Posterior cingulate gyrus (tissue), 11 donors: ENCODE measurements at places on chromosomes 16 and 17.

DNA sequence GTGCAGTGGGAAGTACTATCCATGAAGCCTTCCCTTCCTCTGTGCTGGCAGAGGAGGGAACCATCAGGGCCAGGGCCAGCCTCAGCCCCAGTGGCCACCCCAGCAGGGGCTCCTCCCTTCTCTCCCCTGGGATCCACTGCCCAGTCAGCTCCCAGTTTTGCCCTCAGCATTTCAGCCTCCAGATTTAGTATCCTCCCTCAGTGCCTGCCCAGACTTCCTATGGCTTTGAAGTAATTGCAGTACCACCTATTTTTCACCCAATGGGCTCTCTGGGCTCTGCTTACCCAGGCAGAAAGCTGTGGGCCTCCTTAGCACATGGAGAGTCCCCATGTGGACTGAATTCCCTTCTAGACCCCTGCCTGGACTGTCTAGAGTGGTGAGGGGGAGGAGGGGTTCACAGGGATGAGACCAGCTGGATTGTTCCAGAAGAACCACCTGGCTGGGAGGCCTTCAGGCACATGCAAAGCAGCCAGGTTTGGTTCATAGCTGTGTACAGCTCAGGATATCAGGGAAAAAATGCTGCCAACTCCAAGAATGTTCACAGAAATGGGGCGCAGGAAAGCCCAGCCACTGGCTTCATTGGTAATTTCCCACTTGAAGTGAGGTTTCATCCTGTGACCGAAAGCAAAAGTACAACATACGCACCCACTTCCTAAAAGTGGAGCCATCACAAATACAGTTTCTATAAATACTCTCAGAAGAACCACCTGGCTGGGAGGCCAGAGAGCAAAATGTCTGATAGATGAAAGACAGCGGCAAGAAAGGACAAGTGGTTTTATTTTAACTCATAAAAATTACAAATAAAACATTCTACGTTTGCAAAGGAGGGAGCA lies 15.2 kb upstream of the HERPUD1 start:
- no peak for DNase-seq

DNA sequence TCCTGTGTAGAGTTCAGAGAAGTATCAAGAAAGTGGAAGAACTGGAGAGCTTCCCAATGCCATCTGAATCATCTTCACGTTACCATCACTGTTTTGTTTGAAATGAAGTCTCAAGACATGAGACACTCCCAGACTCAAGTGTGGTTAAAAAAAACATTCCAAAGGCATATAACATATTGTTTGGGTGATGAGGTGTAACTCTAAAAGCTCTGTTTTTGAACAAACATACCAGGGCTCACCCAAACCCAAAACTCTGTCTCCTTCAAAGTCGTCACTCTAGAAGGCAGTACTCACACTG lies 6.3 kb upstream of the ZCCHC14 start:
- DNase-seq, result no peak

DNA sequence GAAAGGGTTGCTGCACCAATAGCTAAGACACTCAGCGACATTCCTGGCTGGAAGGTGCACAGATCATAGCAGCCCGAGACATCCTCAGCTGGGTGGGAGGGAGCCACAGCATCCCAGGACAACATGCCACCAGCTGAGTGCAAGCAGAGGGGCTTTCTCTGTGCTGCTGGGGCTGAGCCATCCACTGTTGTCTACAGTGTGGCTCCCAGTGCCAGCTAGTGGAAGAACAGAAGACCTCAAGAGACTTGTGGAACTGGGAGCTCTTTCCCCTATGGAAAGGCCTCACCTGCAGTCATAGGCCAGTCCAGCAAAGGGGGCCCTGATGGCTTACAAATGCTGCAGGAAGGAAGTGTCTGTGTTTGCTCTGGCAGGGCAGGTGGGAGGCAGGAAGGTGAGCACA lies 131.0 kb downstream of the C16orf78 start:
- no peak for DNase-seq

- DNase-seq, result no peak
These were observed 41.2 kb downstream of the TTC19 start for GRCh38 chr17:16040710-16041251.

- DNase-seq, result no peak
These were observed 44.1 kb upstream of the RBFOX3 start for GRCh38 chr17:79654960-79655382.

- DNase-seq, result no peak
These were observed 15.5 kb upstream of the CMIP start for GRCh38 chr16:81429045-81429521.

DNA sequence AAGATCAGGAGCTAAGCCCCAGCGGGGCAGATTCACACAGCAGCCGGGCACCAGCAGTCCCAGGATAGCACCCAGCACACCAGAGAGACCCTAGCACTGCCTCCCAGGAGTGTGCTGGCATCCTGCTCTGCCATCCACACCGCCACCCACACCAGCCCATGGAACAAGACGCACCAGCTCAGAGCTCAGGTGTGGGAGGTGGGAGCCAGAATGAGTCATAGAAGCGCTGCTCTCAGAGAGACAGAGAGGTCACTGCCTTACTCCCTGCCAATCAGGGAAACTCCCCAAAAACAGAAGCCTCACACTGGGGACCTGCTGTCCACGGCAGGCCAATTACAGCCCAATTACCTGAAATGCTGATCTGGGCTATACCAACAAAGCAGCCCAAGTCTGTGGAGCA lies 64.9 kb downstream of the CDYL2 start:
- DNase-seq, result peak; percentile 49

DNA sequence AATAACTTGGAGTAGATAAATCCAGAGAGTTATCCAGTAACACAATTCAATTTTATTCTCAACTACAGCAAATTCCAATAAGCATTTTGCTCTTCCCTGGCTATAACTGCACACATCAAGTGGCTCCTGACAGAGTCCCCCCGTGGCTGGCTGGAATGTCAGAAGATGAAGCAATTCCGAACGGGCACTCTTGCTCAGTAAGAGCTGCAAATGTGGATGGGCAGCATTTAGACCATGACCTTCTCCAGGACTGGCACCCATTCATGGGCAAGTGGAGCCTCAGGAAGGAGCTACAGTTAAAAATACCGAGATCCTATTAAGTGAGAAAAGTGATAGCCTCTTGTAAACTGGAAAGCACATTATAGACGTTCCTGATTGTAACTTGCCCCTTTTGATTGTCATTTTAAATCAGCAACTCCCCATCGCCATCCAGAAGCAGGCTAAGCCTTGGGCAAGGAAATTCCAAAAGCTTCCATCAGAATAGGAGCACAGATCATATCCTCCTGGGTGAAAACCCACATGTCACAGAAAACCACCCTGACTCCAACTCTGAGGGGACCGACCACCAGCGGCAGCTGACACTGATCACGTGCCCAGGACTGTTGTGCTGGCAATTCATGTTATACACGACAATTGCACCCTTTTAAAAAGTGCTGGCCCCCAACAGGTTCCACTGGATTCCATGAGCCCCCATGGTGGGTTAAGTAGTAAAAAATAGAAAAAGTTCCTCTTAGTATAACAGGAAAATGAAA lies 7.1 kb downstream of the UBE2O start:
- no peak for DNase-seq

- DNase-seq, result peak; percentile 91
These were observed 665 bp upstream of the ALDH3A2 start for GRCh38 chr17:19647697-19648474.

DNA sequence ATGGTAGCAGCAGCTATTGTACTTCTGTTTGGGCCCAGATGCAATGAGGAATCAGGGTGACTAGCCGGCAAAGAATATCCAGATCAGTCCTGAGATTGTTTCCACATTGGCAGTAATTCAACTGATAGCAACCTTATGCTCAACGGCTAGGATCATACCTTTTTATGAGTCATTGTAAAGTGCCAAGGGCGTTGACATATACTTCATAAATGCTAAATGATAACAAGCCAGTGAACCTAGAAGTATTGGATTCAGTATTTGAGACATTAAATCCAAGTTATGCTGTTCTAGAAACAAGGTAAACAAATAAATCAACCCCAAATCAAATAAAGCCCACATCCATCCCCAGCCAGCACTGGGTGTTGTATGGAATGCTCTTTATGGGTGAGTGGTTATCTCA lies 207.1 kb upstream of the ZFHX3 start:
- no peak for DNase-seq
